ENCODE measurements at places on chromosomes 4 and X. TPM values are rescaled to one million over a fixed set of nuclear protein-coding genes. Genes with fewer than 3 reads are reported as not detected.

- no peak for DNase-seq
Measured at GRCh38 chr4:158964114-158964727, 138.7 kb upstream of the RAPGEF2 start.

- no peak for DNase-seq
Measured at GRCh38 chrX:115553171-115553570, 7.8 kb upstream of the PLS3 start.

PPEF2 gene
- polyA plus RNA-seq: not detected

DNA sequence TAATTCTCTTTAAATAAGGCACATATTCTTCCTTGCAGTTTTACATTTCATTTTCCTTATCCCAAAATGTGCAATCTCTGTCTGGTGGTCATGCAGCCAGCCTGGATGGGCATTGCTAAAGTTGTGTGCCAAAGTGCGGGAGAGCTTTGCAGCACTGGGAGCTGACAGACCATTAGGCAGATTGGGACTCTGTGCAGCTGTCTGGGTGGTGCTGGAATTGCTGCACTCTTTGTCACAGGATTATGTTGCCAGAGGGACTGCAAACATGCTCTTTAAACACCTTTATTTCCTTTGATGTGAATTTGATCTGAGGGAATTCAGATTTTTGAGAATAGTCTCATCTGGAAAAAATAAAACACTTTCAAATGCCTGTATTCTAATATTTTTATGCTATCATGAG, 956.2 kb upstream of the DIAPH2 start:
- no peak for DNase-seq

FOXR2 gene
- not detected for polyA plus RNA-seq

DOK7 gene
- polyA plus RNA-seq: 6.0 TPM

DNA sequence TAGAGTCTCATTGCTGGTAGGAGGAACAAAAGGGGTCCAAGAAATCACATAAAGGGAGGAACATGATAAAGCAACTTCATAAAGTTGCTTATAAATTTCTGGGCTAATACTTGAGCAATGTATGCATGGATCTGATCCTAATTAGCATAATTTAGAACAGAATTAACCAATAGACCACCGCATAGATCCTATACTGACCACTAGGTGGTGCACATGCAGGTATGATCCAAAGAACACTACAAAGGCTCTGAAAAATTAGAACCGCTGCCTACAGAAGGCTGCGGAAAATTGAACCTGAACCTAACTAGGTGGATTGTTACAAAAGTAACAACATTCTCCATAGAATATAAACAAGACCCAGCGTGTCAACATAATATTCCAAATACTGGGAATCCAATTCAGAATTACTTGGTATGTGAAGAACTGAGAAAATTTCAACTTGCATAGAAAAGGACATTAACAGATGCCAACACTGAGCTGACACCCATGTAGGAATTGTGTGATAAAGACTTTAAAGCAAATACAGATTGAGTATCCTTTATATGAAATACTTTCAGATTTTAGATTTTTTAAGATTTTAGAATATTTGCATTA, 23.3 kb downstream of the BRCC3 start:
- DNase-seq: peak; percentile 24

DNA sequence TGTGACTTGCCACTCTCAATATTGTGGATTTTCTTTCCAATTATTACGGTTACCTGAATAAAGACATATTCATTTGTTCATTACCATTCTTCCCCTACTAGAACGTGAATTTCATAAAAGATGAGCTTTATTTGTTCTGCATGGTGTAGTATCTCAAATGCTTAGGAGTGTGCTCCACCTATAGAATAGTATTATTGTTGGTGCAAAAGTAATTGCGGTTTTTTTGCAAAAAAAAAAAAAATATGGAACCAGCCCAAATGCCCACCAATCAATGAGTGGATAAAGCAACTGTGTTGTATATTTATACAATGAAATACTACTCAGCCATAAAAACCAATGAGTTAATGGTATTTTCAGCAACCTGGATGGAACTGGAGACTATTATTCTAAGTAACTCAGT, 525.5 kb upstream of the PRKX start:
- no peak for DNase-seq

GRCh38 chrX:148670277-148670676, 169.9 kb downstream of the AFF2 start:
- no peak for DNase-seq

- no peak for DNase-seq
Measured at GRCh38 chr4:182764642-182765041, 152.5 kb downstream of the DCTD start.

GRCh38 chrX:49627086-49627777, 28.4 kb downstream of the GAGE1 start:
- DNase-seq: no peak

DNA sequence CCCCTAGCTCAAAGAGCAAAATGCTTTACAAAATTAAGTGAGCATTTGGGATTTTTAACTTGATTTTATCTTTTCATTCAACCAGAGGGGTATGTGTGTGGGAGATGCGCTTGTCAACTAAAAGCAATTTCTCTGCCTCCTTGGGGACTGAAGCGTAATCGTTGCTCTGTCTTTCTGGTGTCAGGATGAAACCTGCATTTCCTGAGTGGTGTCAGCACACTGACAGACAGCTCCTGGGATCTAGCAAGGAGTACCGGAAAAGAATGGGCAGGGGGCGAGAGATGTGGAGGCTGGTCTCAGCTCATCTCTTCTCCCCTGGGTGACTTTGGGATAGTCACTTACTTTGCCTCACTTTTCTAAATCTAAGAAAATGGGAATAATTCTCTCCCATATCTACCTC, 5.1 kb upstream of the ARHGAP36 start:
- no peak for DNase-seq

IBSP gene
- polyA plus RNA-seq: not detected

FABP2 gene
- not detected for polyA plus RNA-seq

HDAC6 gene
- 18.3 TPM for polyA plus RNA-seq

- DNase-seq: no peak
Measured at GRCh38 chr4:128232719-128233118, 54.9 kb downstream of the PGRMC2 start.

- no peak for DNase-seq
Measured at GRCh38 chr4:66297703-66298102, 627.4 kb upstream of the EPHA5 start.

DNA sequence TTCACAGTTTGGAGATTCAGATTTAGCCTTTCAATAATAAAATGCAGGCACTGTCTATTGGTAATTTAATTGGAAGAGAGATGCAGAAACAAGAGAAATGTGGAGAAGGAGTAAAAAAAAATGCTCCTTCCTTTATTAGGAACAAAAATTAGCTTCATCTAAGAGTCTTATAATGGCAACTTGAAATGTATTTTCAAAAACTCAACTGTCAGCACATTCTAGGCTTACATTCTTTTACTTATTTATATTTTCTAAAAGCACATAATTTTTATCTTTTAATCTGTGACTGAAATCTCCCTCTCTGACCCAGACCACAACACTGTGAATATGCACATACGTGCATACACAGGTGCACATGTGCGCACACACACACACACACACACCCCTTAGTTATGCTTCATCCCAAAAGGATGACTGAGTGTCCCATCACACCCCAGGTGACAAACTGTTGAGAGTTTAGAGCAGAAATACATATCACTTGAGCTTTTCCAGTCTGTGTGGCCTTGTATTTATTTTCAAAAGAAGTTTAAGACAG, 29.7 kb downstream of the NR3C2 start:
- DNase-seq: no peak

DNA sequence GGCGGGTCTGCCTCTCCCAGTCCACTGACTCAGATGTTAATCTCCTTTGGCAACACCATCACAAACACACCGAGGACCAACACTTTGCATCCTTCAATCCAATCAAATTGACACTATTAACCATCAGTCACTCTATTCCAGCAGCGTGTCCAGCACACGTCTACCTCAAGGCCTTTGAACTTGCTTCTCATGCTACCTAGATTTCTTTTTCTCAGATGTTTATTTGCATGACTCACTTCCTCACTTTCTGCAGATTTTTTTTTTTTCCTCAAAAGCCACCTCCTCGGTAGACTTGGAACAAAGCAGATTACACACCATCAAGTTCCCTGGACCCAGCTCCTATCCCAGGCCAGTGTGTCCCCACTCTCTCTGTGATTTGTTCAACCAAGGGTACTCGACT, 49.5 kb downstream of the SUPT20HL2 start:
- DNase-seq: no peak

DNA sequence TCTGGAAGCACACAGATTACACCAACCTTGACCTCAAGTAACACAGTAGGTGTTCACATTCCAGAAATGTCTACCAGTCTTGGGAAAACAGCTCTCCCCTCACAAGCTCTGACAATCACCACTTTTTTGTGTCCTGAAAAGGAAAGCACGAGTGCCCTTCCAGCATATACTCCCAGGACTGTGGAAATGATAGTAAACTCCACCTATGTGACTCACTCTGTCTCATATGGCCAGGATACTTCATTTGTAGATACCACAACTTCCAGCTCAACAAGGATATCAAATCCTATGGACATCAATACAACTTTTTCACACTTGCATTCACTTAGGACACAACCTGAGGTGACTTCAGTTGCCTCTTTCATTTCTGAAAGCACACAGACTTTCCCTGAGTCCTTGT, 46.9 kb downstream of the ADGRG4 start:
- no peak for DNase-seq

GRCh38 chr4:145887241-145887991, 51.2 kb downstream of the ZNF827 start:
- DNase-seq: no peak

CXorf49B gene
- polyA plus RNA-seq: not detected

DNA sequence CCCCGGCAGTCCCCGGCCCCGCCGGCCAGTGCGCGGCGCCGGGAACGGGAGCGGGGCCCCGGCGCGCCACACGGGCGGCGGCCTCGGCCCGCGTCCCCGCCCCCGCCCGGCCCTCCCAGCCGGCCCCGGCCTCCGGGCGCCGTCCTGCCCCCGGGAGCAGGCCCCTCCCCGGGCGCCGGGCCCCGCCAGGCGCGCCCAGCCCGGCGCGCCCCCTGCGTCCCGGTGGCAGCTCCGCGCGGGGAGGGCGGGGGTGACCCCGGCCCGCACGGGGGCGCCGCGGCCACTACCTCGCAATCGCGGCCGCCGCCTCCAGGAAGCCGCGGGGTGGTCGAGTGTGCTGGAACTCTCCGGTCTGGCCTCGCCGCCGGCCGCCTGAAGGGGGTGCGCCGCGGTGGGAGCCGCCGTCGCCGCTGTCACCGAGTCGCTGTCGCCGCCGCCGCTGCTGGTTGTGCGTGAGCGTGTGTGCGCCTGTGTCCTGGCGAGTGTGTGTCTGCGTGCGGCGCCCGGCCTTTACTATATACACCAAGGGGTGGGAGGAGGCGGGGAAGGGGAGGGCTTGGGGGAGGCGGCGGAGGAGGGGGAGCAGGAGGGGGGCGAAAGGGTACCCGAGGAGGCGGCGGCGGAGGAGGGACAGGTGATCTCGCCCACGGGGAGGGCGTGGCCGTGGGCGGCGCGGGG, at the start of gene RAI2:
Gene RAI2 (minus strand): TSS at position 488 of the 678 bp plus-strand sequence. CDS start 59,288 bp downstream, outside the sequence.
- DNase-seq: no peak

DNA sequence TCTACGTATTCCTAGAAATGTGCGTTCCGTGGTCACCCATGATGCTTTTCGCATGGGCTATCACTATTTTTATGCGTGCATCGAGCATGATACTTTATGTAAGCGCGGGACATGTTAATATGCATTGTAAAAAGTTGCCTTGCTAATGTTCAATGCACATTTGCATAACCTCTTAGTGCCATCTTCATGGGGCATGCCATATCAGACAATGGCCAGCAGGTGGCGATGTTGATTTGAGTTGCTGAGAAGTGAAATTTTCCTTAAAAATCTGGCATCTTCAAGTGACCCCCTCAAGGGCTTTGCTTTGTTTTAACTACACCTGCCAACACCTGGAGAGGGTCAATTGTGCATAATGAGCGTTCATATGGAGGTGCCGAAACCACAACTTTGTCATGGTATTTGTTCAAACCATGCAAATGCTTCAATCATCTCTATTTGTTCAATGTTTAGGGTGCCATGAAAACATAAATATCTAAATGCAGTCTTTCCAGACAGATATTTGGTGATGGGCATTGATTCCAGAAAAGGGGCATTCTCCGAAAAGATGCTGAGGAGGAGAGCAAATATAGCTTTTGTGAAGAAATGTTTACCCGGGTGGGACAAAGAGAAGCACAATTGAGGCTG, 833.9 kb upstream of the PRKX start:
- peak; percentile 33 for DNase-seq
